ENCODE measurements at places on chromosomes 4 and X. TPM values are rescaled to one million over a fixed set of nuclear protein-coding genes. Genes with fewer than 3 reads are reported as not detected.

DNA sequence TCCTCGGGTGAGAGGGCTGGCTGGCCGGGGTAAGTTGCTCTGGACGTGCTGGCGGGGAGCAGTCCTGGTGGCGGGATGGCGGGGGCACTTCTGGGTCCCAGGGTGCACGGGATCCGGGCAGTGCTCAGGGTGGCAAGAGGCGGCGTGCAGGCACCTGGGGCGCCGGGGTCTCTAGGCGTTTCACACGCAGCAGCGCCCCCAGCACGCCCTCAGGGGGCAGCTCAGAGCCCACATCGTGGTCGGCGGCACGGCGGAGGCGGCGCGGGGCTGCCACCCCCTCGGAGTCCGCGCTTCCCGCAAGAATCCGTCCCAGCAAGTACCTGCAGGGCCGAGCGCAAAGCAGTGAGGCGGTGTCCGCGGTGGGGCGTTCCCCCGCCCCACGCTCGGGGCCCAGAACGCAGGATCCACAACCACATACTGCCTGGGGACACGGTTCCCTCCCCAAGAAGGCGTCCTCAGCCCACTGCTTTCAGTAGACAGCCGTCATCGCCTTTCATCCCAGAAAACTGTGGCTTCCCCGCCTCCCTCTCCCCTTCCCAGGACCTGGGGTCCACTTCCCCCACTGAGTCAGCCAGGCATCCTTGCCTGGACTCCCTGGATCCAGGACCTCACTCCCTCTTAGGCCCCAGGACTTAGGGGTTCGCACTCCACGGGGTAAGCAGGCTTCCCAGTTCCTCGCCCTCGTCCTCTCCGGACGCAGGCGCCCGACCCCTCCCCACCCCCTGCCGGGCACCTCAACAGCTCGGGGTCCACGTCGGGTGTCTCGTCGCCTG lies 4.1 kb downstream of the PCSK1N start:
- no peak for DNase-seq

GRCh38 chr4:57182132-57182874 lies 72.1 kb upstream of the IGFBP7 start:
- no peak for DNase-seq

DNA sequence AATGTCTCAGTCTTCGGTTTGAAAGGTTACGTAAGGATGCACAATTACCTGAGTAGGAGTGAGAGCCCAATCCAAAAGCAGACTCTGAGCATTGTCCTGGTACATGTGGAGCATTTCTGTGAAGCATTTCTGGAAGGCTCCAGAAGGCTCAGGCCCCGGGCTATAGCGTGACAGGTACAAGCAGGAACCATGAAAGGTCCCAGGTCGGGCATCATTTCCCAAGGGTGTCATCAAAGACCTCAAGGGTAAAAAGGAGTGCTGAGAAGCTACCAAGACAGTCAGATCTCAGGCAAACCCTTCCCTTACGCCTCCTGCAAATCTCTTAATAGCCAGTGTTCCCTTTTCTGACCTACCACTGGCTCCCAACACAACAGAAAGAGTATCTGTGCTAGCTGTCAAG lies 30.8 kb downstream of the GPC4 start:
- no peak for DNase-seq

DNA sequence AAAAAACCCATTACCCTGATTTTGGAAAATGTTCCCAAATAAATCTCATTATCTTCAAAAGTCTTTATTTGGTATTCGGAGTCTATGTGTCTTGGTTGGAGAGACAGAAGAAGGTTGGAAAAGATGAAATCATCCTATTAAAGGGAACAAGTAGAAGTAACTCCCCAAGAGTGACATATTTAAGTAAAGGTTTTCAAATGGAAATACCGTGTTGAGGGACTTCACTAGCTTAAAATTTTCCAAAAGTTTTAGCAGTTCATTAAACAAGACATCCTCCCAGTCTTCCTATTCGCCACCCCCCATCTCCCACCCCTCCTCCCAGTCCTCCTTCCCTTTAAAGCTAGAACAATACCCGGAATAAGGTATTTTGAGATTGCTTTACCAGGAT lies 62.7 kb upstream of the CCDC160 start:
- DNase-seq, result no peak

- DNase-seq, result no peak
These were observed 69.4 kb upstream of the HGFAC start for GRCh38 chr4:3372264-3372932.

DNA sequence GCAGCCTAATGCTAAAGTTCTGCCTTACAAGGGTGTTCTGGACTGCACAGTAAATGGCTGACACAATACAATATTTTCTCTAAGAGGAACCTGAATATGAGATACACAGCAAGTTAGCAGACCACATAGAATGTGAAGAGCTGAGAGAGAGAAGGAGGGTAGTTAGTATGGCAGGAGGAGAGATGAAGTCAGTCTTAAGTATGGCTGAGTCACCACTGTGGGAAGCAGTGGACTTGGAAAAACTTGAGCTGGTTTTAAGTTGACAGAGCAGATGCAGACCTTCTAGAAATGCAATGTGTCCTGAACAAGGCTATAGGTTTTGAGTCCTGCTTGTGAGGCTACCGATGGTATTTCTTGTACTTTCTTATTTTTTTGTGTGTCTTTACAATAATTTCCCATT lies 172.5 kb downstream of the SH2D1A start:
- no peak for DNase-seq

DNA sequence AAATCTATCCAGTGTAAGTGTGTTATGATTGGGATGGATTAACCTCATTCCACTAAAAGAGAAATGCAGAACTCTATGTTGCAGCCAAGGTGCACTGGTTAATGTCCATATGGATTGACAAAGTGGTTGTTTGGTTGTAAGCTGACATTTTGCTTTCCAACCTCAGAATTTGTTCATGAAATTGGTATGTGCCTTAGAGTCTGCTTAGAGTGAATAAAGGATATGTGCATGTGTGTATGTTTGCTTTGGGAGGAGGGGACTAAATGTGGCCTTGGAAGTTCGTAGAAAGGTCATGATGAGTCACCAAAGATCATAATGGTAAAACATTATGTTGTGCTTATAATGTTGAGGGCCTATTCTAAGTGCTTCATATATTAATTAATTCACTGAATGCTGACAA lies 44.1 kb upstream of the MBNL3 start:
- no peak for DNase-seq

DNA sequence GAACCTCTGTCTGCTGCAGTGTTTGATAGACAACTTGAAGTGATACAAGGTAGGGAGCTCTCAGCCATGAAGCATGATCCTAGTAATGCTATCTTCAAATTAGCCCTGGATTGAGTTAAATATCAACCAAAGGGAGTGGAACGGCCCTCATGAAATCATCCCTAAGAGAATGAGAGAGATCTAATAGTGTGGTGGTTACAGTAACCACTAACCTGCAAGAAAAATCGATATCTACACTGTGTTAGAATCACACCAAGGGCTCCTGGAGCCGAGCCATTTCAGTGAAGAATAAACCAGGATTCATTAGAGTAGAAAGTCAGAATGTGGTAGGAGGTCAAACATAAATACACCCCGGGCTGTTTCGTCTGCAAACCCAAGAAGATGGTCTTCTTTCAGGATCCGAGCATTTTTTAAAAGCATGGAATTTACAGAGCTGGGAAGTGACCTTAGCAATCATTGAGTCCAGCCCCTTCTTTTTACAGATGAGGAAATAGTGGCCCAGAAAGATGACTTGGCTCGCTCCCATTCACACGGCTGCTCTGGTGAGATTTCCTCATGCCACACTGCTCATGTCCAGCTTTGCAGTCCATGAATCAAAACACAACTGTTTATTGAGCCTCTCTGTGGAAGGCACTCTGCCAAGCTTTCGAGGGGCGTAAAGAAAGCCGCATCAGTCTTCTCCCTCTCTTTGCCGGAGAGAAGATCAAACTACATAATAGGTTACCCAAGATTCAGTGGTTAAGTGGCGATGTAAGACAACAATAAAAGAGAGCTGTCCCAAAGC lies 5.5 kb upstream of the DCTD start:
- DNase-seq, result peak; percentile 95

DNA sequence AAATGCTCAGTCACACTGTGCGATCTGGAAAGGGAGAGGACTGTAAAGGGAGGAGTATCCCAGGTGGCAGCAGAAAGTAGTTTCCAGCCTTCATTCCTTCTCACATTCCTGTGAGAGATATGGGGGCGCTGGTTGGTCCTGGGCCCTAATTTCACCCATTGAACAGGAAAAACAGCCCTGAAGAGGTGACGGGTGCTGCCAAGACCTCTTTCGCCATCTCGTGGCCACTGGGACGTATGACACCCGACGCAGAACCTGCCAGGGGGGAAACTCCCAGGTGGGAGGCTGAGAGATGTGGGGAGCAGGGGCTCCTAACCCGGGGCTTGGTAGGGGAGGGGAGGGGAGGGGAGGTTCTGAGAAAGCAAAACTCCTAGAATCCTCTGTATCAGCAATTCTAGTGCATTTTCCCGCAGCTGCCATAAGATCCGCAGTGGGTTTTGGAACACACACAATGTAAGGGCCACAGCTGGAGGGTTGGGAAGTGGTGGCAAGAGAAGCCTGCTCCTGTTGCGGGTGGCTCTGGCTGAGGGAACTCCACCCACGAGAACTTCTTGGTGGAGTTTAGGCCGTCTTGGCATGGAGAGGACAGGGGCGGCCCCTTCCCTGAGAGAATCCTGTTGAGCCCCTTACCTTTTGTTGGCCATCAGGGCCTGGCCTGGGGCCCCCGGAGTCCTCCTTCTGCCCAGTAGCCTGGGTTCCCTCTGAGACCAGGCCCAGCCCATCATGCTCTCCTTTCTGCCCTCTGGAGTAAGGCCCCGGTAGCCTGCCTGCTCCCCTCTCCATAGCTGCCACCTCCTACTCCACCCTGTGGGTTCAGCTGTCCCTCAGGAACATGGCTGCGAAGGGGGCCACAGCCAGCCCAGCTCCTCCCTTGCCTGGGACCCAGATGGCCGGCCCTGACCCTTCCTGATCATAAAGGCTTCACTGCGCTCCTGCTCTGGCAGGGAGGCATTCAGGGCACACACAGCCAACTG lies 134.1 kb downstream of the OR13H1 start:
- peak; percentile 54 for DNase-seq

GRCh38 chr4:30380404-30380998 lies 339.7 kb upstream of the PCDH7 start:
- DNase-seq, result no peak

- DNase-seq, result no peak
These were observed 97.7 kb downstream of the TMA16 start for GRCh38 chr4:163592212-163592611.

- DNase-seq, result peak; percentile 32
These were observed 163.0 kb upstream of the TBL1X start for GRCh38 chrX:9301836-9302235.

DNA sequence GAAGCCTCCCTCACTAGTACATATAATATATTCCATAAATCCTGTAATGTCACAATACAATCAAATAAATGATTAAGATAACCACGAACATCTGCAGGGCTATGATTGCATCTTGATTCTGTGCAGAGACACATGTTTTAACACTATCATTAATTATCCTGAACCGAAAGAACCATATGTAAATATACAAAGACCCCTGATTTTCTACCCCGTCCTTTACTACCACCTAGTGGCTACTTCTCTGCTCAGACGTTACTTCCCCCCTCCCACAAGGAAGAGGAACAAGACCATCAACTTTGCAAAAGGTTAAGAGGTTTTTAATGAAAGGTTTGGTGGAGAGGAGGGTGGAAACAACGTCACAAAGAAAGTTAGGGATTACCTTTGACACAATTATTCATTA lies 134.0 kb downstream of the COL4A6 start:
- no peak for DNase-seq

The PPARGC1A gene
- polyA plus RNA-seq, result 1.6 TPM

The ERAS gene
- polyA plus RNA-seq, result 0.24 TPM

The DLG3 gene
- 9.3 TPM for polyA plus RNA-seq

The CRLF2 gene
- polyA plus RNA-seq, result 0.39 TPM

The LONRF3 gene
- 3.8 TPM for polyA plus RNA-seq

Data from lung (tissue), 17 donors.